Uterine smooth muscle cell (primary cell): ENCODE measurements at places on chromosomes 13 and 19. TPM values are rescaled to one million over a fixed set of nuclear protein-coding genes. Genes with fewer than 3 reads are reported as not detected.

Gene PEAK3
- total RNA-seq, result not detected in 2 replicates

Gene ZNF568
- total RNA-seq, result 11.4 and 13.5 TPM in 2 replicates

Gene C19orf44
- 3.7 and 4.0 TPM in 2 replicates for total RNA-seq

Gene SIAH3
- under 0.01 TPM in 2 replicates for total RNA-seq

Gene THSD8
- total RNA-seq, result 0.22 TPM in 1 of 2 replicates, not detected in the other

Gene CEACAM3
- not detected in 2 replicates for total RNA-seq

Gene UQCRFS1
- 28.5 and 36.3 TPM in 2 replicates for total RNA-seq

Gene FFAR3
- not detected in 2 replicates for total RNA-seq

Gene TMPRSS9
- total RNA-seq, result not detected in 2 replicates

Gene ZNF534
- total RNA-seq, result 0.25 TPM in 1 of 2 replicates, not detected in the other

Gene LRRC25
- total RNA-seq, result 0.11 and 0.25 TPM in 2 replicates

Gene C5AR1
- 0.12 and 0.66 TPM in 2 replicates for total RNA-seq

Gene CEACAM7
- not detected in 2 replicates for total RNA-seq

Gene KIR3DL2
- total RNA-seq, result not detected in 2 replicates
